T-helper 2 cell (primary cell): ENCODE measurements at places on chromosomes 7 and 10.

GRCh38 chr7:102080019-102080433, 206.6 kb upstream of the SH2B2 start:
- no peak for DNase-seq

DNA sequence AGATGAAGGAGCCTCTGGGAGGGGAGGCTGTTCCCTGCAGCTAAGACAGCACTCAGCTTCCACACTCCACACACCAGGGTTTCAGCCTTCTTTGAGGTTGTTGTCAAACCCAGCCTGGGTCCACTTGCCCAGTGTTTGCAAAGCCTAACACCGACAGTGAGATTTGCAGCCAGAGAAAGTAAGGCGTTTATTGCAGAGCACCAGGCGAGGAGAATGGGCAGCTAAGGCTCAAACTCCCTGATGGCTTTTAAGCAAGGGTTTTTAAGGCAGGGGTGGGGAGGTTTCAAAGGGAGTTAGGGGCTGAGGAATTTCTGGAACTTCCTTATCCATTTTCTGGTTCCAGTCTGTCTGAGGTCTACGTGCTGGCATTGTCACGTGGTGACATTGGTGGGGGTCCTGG, 4.7 kb upstream of the ZNF775 start:
- no peak for DNase-seq

GRCh38 chr7:121608785-121609184, 212.7 kb upstream of the FAM3C start:
- DNase-seq: no peak

GRCh38 chr10:110459600-110459999, 38.1 kb upstream of the DUSP5 start:
- DNase-seq: no peak

DNA sequence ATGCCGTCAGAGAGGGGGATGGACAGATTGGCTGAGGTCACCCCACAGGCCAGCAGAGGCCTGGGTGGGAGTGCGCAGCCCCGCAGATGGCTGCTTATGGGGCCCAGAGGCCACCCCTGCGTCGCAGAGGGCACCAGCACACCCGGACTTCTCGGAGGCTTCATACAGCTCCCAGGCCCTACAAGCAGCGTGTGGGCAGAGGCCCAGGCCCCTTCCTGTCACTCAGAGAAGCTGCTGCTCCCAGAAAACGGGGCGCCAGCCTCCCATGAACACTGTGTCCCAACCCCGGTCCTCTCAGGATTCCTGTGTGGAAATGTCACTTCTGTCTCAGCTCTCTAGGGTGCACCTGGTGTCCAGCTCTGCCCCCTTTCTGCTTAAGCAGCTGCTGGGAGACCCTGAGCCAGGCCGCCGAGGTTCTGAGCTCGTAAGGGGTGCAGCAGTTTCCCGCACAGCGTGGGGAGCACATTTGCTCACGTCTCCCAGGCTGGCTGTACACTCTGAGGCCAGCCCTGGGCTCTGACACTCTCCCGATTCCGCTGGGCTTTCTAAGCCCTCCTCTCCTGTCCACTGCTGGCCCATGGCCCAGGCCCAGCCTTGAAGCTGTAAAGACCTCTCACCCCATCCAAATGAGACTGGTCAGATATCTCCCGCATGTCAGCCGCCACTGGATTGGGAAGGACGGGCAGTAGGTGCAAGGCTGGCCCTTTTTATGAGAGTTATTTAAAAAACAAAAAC, 6.8 kb downstream of the GPR146 start:
- DNase-seq: no peak

- no peak for DNase-seq
These were observed 694 bp upstream of the FAS start for GRCh38 chr10:88989824-88990383.

DNA sequence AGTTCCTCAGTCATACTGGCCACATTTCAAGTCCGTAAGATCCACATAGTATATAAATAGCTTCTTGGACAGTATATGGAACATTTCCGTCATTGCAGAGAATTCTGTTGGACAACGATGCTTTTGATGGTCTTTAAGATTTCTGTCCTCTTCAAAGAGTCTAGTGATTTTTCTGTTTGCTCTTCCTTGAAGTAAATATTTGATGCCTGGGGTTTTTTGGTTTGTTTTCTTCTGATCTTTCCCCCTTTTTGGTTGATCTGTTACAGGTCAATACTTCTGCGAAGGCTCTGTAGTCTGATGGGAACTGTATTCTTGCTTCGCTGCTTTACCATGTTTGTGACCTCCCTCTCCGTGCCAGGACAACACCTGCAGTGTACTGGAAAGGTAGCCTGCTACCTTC, 42.3 kb upstream of the VDAC2 start:
- no peak for DNase-seq

DNA sequence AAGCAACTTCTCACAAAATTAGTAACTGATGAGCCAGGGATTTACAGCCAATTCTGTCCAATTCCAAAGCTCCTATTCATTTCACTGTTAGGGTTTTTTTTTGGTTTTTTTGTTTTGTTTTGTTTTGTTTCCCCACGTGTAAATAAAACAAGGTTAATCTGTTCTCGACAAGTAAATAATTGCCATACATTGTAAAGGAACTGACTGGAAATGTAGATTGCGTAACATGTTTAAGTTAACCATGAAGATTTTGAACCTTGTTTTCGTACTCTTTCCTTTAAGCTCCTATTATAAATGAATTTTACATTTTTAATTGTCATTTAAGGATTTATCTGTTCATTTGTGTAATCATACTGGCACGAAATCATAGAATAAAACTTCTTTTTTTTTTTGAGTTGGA, 42.0 kb upstream of the FOXP2 start:
- no peak for DNase-seq

DNA sequence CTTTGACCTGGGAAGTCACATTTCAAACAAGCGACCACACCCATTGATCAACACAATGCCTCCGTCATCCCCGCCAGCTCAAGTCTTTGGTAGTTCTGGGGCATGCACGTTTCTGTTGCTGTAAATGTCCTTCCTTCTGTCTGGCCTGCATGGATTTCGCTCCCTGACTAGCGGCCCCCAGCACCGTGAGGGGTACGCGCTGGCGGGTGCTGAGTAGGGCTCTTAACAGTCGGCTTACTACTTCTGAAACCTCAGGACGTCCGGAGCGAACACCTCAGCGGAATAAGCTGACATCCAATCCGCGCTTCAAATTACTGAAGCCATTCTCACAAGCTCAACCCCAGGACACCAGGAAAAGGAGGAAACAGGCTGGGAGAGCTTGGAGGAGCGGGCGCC, 505 bp downstream of the NUDCD3 start:
- DNase-seq: peak; percentile 6

DNA sequence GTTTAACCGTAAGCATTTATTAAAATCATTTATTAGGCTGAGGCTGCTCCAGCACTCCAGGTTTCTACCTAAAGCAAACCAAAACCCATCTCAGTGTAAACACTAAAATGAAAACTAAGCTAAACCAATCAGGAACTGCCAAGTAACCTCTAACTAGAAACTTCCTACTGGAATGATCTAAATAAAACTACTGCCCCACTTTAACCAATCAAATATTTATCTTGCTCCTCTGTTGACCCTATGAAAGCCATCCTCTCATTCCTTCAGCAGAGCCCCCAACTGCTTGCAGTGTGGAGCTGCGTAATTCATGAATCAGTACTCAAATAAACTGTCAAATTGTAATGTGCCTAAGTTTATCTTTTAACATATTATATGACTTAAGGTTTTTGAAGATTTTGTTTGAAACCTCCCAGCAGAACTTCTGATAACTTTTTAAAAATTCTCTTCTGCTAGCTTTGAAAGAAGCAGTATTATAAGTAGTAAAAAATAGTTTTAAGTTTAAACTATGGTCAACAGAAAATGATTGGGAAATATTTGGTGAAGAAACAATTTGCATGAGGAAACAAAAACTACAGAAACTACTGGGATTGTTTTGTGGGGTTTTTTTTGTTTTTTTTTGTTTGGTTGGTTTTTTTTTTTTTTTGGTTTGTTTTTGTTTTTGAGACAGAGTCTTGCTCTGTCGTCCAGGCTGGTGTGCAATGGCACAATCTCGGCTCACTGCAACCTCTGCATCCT, 47.4 kb downstream of the GPR37 start:
- no peak for DNase-seq

DNA sequence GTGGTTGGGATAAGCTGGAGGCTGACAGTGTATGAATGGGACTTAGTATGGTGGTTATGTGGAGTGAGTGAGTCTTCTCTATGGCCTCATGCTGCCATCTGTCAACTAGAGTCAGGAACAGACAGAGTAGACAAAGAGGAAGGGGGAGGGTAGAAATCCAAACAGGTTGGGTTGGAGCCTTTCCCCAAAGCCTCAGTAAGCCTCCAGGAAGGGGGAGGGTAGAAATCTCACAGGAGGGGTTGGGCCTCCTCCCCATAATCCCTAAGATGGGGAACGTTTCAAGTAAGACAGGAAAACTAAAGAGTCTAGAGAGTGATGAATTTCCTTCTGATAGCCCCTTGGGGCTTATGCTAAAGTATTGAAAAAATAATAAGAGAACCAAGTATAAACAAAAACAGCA, 2.0 kb upstream of the AKR1B15 start:
- no peak for DNase-seq

- no peak for DNase-seq
These were observed 343.0 kb upstream of the PODXL start for GRCh38 chr7:131899271-131900030.

- DNase-seq: no peak
These were observed 130.9 kb downstream of the BMPER start for GRCh38 chr7:34036051-34036920.

- peak; percentile 42 for DNase-seq
These were observed 86.6 kb upstream of the C7orf33 start for GRCh38 chr7:148503900-148504487.

GRCh38 chr10:23284155-23284554, 60.4 kb downstream of the C10orf67 start:
- DNase-seq: no peak

- no peak for DNase-seq
These were observed 8.5 kb downstream of the SFTPD start for GRCh38 chr10:79940431-79940830.

GRCh38 chr10:18278181-18278580, 138.0 kb downstream of the CACNB2 start:
- DNase-seq: no peak

- DNase-seq: no peak
These were observed 54.1 kb upstream of the TNS3 start for GRCh38 chr7:47636081-47636432.

- no peak for DNase-seq
These were observed 2.8 kb downstream of the PDGFA start for GRCh38 chr7:516606-517456.

DNA sequence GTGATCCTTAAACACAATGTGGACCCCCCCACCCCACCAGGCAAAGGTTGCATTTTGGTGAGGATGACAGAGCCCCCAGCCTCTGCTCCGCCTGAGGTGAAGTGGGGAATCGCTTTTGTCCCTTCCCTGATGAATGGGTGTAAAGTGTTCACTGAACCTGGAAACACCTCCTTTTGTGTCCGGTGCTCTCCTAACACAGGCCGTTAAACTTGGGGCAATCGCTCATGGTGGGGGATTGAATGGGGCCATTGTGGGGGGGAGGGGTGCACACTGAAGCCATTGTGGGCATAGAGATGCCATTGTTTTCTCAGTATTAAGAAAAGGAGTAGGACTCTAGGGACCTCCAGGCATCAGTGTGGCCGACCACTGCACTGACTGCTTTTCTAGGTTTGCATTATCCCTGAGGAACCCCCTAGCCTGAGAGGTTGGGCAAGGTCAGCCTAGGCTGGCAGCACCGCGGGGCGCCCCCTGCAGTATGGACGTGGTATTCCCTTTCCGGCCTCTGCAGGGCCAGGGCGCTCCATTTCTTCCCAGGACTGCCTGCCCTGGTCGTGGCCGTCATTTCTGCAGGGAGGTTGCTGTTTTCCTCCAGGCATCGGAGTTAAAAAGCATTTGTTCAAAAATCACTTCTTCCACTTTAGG, 158.3 kb downstream of the TCF7L2 start:
- DNase-seq: no peak

DNA sequence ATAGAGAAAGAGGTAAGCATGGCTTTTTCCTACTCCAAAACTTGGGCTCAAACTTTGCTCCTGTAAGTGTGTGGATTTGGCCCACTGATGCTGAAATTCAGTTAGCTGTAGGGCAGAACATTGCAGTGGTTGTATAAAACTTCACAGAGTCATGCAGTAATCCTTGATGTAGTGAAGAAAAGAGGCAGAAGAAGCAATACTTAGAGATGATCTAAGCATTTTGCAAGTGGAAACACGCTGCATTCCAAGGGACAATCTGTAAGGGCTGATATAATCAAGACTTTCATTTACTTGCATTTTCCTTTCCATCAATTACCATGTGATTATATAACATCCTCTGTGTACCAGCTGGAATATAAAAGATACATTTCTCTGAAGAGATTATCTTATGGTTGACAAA, 338.8 kb downstream of the DNAJB9 start:
- DNase-seq: no peak

GRCh38 chr7:112143136-112143535, 63.1 kb downstream of the DOCK4 start:
- DNase-seq: no peak

- no peak for DNase-seq
These were observed 39.5 kb downstream of the GSDME start for GRCh38 chr7:24717694-24718320.

DNA sequence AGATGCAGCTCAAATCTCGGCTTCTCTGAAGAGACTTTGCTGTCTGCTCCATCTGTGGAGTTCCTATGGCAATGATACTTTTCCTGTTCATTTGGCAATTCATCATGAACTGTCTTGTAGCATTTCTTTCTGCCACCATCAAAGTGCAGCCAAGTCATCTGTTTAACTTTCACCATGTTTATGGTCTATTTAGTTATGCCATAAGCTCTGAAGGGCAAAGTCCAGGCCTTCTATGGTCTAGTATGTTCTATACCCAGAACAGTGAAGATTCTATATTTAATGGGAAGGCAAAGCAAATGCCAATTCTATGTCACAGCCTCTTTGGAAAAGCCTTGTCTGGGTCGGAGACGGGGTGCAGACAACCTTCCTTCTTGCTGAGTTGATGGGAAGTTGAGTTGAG, 472.6 kb downstream of the PLXNA4 start:
- DNase-seq: no peak

DNA sequence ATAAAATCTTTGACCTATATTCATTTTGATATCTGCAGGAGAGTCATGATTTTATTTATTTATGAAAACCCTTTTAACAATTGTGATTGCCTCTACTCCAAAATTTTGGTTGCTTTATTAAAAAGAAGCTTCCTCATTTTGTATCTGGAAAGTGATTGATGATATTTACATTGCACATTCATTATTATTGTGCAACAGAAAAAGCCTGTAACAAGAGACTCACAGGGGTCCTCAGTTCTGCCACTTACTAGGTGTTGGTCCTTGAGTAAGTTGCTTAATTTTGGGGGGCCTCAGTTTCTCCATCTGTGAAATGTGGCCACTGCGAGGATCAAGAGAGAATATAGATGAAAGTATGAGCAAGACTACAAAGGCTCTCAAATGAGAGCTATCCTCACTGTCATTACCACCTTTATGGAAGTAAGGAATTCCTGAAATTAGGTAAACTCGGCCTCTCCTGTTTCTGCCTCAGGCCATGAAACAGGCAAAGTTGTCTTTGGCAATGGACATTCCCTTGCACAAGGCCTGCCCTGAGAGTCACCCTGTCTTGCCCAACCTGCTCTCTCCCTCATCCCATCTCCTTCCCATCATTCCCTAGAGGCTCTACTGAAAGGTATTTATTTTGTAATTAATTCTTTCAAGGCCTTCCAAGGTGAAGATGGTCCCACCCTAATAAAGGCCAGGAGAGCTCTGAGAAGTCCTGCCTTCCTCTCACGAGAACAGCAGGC, 66.1 kb upstream of the ABLIM1 start:
- DNase-seq: no peak
